ENCODE measurements at places on chromosomes 4 and X.
A peak's percentile ranks its signal among the peaks of the same experiment; 100 is the strongest.

DNA sequence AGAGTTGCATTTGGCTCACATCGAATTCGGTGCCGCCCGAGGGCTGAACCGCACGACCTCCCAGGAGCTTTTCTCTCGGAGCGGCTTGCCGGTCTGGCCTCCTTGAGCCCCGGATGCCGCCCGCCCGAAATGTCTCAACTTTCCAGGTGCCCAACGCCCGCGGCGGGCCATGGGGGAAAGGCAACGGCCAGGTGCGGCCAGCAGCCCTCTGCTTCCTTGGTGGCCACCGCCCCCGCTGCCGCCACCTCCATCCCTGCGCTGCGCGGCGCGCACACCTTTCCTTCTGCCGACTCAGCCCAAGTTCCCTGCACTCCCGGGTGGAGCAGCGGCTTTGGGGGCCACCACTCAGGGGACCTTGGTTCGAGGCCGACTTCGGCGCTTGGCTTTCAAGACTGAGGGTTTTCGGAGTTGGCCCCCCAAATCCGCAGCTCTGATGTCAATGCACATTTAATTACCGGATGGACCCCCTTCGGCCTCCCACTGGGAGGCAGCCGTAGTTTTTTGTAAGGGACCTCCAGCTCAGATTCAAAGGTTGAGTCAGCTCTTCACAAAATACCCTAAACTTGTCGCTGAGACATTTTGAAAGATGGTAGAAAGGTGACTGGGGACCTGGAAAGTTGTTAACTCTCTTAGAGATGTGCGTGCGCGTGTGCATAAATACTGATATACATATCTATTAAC is 1.1 kb downstream of the AFF2 start:
- DNase-seq: no peak

- DNase-seq: peak; percentile 33
Measured at GRCh38 chr4:37970702-37971101, 10.5 kb downstream of the PTTG2 start.

DNA sequence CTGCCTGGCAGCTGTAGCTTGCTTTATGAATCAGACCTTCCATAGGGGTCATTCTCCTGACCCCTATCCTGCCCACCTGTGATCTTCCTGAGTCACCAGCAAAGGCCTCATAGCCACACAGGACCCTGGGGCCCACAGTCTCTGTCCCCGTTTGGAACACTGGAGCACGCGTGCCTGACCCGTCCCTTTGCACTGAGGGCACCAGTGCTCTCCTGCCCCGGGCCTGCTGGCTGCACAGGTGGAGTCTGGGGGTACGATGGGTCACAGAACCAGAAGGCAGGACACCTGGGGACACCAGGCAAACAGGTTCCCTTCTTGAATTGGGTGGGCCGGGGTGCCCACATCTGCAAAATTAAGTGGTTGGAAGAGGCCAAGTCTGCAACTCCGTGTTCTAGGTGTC is 97.2 kb downstream of the CPZ start:
- DNase-seq: no peak

DNA sequence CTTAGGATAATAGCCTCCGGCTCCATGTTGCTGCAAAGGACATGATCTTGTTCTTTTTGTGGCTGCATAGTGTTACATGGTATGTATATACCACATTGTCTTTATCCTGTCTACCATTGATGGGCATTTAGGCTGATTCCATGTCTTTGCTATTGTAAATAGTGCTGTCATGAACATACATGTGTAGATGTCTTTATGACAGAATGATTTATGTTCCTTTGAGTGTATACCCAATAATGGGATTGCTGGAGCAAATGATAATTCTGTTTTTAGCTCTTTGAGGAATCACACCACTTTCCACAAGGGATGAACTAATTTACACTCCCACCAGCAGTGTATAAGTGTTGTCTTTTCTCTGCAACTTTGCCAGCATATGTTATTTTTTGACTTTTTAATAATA is 4.6 kb downstream of the RAB33B start:
- DNase-seq: no peak

DNA sequence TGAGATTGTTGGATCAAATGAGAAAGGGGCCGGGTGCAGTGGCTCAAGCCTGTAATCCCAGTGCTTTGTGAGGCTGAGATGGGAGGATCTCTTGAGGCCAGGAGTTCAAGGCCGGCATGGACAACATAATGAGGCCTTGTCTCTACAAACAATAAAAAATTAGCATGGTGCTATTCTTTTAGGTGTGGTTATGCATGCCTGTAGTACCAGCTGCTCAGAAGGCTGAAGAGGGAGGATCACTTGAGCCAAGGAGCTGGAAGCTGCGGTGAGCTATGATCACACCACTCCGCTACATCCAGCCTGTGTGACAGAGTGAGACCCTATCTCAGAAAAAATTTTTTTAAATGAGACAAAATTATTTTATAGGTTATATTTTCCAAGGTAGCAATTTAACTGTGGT is 49.7 kb upstream of the TMEM150C start:
- DNase-seq: no peak

DNA sequence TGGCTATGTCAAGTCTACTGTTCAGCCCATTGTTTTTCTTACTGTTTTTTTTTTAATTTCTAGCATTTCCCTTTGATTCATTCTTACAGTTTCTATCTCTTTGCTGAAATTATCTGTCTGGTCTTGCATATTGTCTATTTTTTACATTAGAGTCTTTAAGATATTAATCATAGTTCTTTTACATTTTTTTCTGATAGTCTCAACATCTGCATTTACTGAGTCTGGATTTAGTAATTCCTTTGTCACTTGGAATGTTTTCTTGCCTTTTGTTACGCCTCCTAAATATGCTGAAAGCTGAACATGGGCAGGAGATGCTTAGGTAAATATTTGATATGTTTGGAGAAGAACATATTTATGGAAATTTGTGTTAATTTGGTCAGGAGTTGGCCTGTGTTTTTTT is 10.4 kb downstream of the JADE3 start:
- DNase-seq: no peak

DNA sequence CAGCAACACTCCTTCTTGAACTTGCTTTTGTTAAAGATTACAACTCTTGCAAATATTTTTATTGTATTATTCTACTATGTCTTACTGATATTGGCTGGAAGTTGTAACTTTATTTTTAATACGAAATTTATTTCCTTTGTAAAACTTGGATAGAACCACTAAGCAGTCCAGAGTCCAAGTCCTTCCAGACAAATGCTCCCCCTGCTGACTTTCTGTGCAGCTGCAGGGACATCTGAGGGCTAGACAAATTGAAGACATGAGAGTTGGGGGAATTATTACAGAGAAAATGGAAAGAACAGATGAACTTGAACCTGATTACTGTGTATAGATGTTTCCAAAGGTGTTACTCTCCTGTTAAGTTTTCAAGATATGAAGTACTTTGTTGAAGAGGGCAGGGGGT is 238.8 kb downstream of the GRIA3 start:
- DNase-seq: no peak

DNA sequence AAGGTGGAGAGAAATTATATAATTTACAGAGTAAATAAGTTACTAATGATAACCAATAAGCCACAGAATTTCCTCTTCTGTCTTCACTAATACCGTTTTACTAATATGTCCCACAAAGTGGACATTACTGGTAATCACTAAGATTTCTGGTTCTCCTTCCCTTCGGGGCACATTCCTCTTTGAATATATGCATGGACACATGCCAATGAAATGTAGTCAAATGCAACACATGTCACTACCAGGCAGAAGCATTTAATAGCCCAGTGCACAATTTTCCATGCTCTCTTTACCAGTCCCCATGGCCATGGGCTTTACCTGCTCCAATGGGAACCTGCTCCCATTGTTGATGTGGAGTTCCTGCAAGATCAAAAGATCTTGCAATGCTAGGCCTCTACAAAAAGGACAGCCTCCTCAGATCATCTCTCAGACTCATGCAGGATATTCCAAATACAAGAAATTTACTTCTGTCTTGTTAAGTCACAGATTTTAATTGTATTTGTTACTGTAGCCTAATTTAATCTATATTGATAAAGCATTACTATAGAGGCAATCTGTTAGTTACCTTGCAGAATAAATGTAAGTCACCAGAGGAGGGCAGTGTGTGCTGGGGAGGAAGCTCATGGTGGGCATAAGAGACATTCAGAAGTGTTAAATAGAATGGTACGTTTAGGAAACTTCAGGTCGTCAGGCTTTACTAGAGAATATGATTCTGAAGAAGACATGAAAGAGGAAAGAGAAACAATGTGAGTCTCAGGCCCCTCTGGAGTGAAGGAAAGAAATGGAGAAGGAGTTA is 37.1 kb upstream of the INPP4B start:
- DNase-seq: no peak

- DNase-seq: no peak
Measured at GRCh38 chr4:39452153-39452859, 6.4 kb downstream of the RPL9 start.

- no peak for DNase-seq
Measured at GRCh38 chr4:88077911-88078524, 70.6 kb downstream of the PKD2 start.

- no peak for DNase-seq
Measured at GRCh38 chrX:148664171-148664570, 163.8 kb downstream of the AFF2 start.

- no peak for DNase-seq
Measured at GRCh38 chr4:97653701-97654100, 489.6 kb downstream of the STPG2 start.

GRCh38 chr4:76779740-76780459 is 118.0 kb downstream of the SOWAHB start:
- no peak for DNase-seq

- DNase-seq: no peak
Measured at GRCh38 chrX:49029876-49030275, 13.3 kb downstream of the TFE3 start.

DNA sequence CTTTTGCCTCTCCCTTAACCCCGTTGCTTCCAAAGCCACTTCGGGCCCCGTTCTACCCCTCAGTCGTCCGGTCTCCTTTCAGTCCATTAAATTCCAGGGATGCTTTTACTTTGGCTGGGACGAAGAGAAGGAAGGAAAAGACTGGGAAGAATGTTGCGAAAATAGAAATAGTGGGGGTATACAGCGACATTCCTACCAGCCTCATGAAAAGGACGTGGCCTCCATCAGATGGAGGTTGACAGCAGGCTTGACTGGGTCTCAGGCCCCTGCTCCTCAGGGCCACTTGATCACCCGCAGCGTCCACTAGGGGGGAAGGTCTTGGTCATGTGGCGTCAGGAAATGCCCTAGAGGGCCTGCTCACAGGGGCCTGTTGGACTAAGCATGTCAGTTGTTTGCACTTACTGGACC is 657 bp upstream of the ANKRD50 start:
- no peak for DNase-seq

DNA sequence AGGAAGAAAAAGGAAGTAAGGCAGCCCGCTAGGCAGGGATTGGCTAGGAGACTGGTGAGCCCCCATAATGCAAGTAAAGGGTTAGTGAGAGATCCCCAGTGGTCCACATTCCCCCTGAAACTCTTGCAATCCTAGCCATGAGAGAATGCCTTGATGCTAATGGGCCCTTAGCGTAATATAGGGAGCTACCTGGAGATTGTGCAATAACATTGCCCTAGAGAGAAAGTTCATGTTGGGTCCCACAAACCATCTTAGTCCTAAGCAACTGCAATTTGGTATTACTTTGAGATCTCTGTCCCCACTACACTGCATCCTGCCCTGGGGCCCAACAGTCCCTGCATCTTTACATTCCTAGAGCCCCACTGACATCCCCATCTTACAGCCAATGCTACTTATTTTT is 188.5 kb downstream of the KLHL4 start:
- no peak for DNase-seq

- no peak for DNase-seq
Measured at GRCh38 chr4:117968606-117969005, 65.7 kb upstream of the NDST3 start.

GRCh38 chr4:189826657-189827056 is 114.0 kb upstream of the FRG1 start:
- DNase-seq: no peak

DNA sequence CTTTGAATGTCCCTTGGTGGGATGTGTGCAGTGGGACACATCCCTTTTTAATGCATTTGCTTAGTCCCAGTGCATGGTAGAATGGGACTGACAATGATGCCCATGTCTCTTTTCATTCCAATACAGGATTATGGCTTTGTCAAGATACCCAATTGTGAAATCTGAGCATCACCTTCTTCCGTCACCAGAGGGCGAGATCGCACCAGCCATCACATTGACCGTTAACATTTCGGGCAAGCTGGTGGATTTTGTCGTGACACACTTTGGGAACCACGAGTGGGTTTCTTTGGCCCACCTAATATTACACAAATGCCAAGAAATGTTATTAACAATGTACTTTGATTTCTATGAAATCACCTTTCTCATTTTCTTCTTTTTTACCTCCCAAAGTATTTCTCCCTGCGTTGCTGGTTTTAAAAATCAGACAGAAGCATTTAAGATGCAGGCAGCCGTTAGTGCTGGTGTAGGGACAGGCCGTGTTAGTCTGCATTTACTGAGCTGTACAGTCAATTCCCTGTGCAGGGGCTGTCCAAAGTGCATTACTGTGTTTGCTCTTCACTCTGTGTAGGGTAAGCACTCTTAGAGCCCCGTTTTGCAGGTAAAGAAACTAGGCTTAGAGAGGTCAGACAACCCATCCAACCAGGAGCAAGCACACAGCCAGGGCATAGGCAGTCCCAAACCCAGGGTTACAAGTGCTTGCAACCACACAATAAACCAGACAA is 46.5 kb downstream of the CWH43 start:
- no peak for DNase-seq

GRCh38 chr4:156692016-156692415 is 279.6 kb downstream of the PDGFC start:
- DNase-seq: no peak

- DNase-seq: no peak
Measured at GRCh38 chr4:20430259-20430941, 178.7 kb downstream of the SLIT2 start.

GRCh38 chrX:14729058-14729457 is 143.8 kb downstream of the FANCB start:
- DNase-seq: no peak

DNA sequence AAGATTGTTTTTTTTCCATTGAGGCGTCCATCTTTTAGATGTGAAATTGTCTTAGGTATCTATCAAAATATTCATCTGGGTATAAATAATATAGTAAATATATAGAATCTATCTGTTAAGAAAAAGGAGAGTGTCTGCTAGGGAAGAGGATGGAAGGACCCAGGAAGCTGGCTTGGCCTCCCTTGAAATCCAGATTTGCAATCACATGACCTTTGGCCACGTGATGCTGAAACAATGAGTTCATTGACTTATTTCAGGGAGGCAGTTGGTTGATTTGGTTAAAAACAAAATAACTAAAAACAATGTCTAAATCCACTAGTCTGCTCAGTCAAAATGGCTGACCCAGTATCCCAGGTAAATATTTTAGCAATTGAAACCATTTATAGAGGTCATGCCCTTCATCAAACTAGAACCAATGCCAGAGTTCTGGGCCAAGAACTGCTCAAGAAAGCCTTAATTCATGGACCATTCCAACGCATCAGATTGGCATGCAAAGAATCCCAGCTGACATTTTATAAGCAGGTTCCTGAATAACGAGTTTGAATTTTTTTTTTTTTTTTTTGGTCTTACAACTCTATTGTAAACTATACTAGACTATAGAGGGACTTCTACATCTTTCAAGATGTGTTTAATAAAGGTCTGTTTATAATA is 172.7 kb downstream of the MID1 start:
- DNase-seq: no peak

All from activated CD8-positive, alpha-beta memory T cell treated with anti-CD3 and anti-CD28 coated beads for 1 hour (primary cell).